ENCODE measurements at places on chromosomes 1 and 21.

DNA sequence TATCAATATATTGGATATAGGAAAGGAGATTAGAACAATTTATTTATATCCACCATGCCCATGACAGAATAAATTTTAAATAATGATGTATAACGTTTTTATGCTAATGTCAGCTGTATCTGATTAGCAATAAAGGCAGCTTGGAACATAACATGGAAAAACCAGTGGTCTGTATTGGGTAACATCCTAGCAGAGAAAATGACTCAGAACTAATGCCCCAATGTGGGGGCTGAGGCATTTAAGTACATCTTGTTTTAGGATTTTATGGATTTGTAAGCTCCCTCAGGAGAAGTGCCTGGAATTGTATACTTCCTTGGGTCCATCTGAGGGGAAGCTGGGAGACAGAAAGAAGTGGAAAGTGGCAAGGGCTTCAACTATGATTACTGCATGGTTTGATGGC lies 82.3 kb downstream of the HMCN1 start:
- no peak for DNase-seq

- no peak for DNase-seq
These were observed 47.7 kb downstream of the PPIAL4G start for GRCh38 chr1:148435406-148435805.

- DNase-seq, result no peak
These were observed 29.8 kb upstream of the TADA1 start for GRCh38 chr1:166905900-166906299.

DNA sequence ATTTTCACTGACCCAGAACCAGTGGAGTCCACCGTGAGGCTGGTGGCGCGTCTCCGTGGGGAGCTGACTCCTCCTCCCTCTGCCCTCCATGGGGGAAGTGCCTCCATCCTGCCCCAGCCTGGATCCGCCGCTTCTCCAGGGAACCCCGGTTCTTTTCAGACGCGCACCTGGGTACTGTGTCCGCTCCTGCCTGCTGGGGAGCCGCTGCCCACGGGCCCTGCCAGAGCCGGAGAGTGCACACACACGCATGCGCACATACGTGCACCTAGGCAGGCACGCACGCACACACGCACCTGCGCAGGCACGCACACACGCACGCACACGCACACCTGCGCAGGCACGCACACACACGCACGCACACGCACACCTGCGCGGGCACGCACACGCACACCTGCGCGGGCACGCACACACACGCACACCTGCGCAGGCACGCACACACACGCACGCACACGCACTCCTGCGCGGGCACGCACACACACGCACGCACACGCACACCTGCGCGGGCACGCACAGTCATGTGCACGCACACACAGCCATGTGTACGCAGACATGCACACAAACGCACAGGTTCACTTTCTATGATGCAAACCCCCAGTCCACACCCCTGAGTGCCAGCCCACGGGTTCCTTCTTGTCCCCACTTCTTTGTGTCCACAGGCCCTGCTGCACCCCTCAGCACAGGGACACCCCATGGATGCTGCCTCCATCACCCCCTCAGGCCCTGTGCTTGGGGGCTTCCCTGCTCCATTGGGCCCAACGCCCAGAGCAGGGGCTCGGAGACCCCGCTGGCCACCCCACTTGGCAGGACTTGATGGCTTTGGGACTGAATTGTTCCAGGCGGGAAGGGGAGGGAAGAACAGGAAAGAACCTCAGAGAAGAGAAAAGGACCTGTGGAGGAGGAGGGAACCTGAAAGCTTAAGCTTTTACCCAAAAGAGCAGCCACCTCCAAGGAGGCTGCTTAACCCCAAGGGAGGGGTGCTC lies 42.7 kb downstream of the MORN1 start:
- no peak for DNase-seq

- no peak for DNase-seq
These were observed 429.5 kb downstream of the NPHP4 start for GRCh38 chr1:5562769-5563168.

DNA sequence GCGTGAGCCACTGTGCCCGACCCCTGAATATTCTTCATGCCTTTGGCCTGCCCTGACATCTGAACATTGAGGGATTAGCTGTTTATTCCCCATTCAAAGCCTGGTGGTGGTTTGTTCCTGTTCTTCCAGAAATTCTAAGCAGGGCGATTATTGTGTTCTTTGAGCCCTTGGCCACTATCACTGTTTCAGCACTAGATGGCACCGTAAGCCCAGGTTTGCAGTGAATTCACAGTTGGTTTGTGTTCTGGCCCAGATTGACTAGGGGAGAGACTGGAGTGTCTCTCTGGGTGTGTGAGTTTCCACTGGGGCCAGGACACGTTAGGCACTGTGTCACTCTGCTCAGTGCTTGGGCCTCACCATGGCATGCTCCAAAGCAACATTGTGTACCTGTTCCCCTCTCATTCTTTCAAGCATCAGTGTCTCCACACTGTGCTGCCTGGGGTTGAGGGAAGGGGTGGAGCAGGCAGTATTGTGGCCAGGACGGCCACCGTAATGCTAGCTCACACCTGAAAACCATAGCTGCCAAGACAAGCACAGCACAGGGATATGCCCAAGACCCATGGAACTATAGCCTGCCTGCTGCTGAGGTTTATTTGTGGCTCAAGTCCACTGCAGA lies 52.7 kb downstream of the PKN2 start:
- no peak for DNase-seq

DNA sequence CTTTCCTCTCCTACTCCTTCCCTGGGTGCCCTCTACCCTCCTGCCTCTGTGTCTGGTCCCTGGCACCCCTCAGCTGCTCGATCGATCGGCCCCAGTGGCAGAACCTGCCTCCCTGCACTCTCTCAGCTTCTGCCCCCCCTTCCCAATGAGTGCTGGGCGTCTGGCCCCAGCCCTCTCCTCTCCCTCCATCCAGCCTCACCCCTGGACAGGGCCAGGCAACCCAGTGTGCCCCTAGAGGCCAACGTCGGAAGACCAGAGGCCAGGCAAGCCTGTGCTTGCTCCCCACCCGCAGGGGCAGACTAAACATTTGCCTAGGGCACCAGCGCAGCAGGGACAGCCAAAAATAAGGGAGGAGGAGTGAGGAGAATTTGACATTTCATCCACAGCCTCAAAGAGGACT lies 43.5 kb downstream of the LGR6 start:
- DNase-seq, result peak; percentile 59

DNA sequence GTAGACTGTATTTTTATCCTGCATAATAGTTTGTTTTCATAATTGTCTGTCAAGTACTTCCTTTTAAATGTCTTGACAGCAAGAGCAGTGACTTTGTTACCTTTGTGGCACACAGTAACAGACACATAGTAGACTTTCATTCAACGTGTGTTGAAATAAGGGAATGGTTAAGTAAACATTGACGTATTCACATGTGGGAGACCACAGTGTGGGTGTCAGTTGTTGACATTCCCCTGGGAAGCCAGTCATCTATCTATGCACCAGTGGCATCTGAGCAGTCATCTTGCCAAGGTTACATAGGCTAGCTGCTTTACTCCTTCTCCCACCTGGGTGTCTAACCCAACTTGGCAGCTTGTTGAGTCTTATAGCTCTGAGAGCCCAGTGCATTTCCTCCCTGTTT lies 1.4 kb upstream of the NUP133 start:
- no peak for DNase-seq

DNA sequence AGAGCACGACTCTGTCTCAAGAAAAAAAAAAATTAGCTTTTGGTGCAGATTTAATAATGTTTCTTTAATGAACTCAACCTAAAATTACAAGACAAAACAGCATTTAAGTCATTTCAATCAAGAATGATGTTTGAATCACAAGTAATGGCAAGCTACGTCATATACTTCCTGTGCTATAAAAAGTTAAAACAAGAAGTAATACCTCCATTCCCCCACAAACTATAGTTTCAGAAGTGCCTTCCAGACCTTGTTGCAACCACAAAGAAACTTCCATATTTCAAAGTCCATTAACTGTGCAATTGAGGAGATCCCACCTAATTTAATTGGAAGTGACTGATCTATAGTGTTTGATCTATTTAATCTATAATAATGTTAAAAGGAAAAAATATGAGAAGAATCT lies 15.1 kb downstream of the NRDC start:
- no peak for DNase-seq

DNA sequence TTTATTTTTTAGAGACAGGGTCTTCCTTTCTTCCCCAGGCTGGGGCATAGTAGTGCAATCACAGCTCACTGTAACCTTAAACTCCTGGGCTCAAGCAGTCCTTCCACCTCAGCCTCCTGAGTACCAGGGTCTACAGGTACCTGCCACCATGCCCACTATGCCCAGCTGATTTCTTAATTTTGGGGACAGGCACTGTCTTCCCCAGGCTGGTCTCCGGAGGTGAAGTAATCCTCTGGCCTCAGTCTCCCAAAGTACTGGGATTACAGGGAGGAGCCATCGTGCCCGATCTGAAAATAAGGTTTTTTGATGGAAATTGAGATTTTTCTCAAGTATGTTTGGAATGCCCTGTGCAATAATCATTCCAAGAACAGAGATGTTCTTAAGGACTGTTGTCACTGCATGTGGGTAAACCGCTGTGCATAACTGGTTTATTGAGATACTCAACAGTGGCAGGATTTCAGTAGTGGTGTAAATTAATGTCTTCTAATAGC lies 934 bp upstream of the MSH4 start:
- DNase-seq, result no peak

- no peak for DNase-seq
These were observed 1.2 kb downstream of the ZFP69 start for GRCh38 chr1:40478276-40478675.

DNA sequence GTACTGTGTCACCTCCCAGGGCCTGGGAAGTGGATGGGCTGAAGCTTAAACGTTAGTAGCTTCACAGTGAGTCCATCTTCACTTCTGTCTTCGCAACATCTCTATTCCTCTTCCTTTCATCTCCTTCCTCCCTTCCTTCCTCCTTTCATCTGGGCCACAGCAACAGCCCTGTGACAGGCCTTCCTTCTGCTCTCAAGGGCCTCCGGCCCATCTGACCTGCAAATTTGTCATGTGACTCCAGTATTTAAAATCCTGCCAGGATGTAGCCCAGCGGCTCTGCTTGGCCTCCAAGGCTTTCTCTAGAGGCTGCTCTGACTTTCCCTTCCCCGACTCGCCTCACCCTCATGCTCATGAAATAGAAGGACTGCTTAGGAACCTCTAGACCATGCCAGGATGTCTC lies 10.9 kb upstream of the BATF3 start:
- DNase-seq, result no peak

GRCh38 chr1:30762152-30762929 lies 4.8 kb upstream of the LAPTM5 start:
- DNase-seq, result no peak

DNA sequence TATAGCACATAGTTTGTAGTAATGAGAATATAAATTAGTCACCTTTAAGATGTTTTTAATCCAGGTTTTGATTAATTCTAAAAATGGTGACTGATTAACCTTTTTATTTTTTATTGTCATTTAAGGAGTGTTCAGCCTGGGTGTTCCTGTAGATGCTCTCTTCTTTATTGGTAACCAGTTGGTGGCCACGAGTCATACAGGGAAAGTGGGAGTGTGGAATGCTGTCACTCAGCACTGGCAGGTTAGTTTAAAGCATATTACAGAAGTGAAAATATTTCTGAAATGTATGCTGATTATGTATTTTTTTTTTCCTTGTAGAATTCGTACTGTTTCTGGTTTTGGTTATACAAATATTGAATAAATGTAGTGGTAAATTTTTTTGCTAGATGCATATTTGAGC lies 28.1 kb downstream of the KCTD3 start:
- no peak for DNase-seq

- no peak for DNase-seq
These were observed 5.3 kb upstream of the CDCP2 start for GRCh38 chr1:54158071-54158470.

GRCh38 chr1:163142152-163142551 lies 60.6 kb downstream of the RGS5 start:
- DNase-seq, result no peak

DNA sequence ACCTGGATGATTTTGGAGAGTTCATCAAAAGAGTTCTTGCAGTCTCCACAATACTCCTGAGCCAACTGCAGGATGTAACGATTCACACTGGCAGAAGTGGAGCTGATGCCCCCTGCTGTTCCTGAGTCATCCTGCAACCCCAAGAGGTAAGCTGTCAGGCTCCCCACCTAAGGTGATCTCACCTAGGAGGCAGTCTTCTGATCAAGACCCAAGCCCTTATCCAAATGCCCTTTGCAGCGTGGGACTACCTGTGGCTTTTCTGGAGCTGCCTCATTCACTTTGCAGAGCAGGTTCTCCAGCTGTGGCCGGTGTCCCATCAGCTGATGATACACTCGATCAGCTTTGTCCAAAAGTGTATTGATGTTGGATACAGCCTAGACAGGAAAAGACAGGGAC lies 96.4 kb downstream of the UBR4 start:
- peak; percentile 21 for DNase-seq

DNA sequence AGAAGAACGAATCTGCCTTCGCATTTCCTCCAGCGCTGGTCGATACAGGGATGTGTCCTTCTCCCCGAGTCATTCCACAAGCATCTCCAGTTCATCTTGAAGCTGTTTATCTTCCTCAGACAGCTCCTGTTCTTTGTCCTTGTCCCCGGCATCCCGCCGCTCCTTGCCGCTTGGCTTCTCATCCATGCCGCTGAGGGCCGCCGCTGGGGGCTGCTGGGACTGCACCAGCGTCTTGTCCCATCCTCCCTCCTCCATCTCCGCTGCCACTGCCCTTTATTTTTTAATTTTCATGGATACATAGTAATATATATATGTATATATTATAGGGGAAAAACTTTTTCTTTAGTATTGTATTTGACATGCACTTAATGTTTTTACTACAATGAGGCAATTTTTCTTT lies 53.4 kb downstream of the FMN2 start:
- DNase-seq, result no peak

GRCh38 chr1:41607808-41608207 lies 123.3 kb upstream of the EDN2 start:
- DNase-seq, result no peak

GRCh38 chr1:223332997-223333396 lies 31.0 kb downstream of the SUSD4 start:
- DNase-seq, result no peak

DNA sequence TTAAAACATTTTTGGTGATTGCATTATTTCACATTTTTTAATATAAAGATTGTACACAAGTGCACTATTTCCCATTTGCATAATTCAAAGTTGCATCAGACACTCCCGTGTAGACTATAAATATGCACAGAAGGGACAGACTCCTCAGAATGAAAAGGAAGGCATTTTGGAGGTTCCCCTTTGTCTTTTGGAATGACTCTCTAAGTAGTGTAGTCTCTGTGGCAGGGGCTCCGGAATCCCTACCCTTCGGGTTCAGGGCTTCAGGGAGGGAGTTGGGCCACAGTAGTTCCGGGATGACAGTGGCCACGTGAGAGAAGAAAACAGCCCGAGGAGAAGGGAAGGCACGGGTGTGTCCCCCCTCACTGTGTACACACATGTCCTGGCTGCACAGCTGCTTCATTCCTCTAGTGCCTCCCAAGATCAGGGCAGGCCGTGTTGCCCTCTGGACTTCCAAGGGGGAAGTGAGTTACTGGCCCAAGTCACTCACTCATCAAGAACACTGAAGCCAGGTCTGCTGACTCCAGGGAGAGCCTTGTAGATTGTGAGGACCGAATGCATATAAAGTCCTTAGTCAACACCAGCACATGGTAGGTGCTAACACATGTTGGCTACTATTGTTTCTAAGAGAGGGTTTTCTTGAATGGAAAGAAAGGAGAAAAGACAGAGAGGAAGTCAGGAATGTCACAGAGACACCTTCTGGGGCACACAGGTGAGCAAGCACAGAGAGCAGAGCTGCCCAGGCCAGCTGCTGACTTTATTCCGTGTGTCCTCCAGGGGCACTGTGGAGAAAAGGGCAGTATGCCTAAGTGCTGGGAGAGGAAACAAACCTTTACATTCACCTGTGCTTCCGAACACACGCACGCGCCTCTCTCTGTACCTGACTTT lies 39.8 kb downstream of the LHX4 start:
- DNase-seq, result no peak

GRCh38 chr1:31704271-31705079 lies 658 bp upstream of the COL16A1 start:
- no peak for DNase-seq

Data from neural crest cell (in vitro differentiated cells).